ENCODE measurements at places on chromosomes 5 and 9.

GRCh38 chr5:116738239-116738614, 163.6 kb upstream of the SEMA6A start:
- DNase-seq: no peak

DNA sequence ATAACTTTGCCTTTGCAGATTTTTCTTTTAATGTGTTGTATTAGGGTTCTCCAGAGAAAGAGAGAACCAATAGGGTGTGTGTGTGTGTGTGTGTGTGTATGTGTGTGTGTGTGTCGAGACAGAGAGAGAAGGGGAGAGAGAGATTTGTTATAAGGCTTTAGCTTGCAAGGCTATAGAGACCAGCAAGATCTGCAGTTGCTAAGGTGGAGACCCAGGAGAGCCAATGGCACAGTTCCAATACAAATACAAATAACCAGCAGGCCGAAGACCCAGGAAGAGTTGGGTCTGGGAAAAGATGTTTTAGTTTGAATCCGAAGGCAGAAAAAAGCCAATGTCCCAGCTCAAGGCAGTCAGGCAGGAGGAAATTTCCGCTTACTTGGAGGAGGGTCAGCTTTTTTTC, 23.0 kb downstream of the TMOD1 start:
- DNase-seq: no peak

GRCh38 chr9:129875687-129876395, 40.6 kb downstream of the USP20 start:
- no peak for DNase-seq

DNA sequence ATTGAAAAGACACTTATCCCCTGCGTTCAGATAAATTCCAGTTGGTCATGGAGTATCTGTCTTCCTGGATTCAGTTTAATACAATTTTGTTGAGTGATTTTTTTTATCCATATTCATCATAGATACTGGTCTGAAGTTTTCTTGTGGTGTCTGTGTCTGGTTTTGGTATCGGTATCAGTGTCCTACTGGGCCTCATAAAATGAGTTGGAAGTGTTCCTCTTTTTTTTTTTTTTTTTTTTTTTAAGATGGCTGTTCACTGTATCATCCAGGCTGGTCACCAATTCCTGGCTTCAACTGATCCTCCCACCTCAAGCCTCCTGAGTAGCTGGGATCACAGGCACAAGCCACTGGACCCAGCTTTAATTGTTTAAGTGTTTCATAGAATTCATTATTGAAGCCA, 2.9 kb upstream of the CAMSAP1 start:
- DNase-seq: no peak

GRCh38 chr5:150323092-150323491, 20.4 kb upstream of the ARSI start:
- DNase-seq: no peak

DNA sequence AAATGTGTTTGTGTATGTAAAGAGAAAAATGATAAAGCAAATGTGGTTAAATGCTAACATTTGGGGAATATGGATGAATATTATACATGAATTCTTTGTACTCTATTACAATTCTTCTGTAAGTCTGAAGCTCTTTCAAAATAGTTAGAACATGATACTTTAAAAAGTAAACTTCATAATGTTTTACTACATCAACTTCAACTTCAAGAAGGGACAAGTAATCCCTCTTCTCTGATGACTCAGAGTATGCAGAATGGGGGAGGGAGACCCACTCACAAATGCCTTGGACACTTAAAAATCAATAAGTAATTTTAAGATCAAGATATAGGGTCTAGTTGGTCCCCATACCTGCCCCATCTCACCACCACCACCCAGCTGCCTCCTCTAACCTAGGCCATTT, 162.4 kb downstream of the ESM1 start:
- DNase-seq: no peak

DNA sequence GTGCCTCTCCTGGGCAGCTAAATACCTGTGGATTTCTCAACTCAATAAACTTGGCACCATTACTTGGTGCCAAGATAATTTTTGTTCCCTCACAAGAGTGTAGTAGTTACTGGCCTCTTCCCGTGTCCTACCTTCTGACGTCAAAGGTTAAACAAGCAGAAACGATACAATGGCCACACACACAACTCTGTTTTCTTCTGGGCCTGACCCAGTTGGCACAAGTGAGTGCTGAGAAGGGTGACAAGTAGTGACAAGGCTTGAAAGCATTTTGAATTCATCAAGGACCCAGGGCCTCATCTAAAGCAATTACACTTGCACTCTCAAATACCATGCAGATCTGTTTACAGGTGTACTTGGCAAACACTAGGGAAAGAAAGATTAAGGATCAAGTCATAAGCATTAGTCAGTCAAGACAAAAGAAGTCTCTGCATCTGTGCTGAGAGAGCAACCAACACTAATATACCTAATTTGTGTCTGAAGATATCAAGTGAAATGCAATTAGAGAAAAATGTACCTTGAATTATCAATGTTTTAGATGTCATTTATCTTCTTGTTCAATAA, 30.8 kb downstream of the RASEF start:
- no peak for DNase-seq

- DNase-seq: no peak
Measured at GRCh38 chr9:97889941-97890887, 32.1 kb downstream of the TRMO start.

DNA sequence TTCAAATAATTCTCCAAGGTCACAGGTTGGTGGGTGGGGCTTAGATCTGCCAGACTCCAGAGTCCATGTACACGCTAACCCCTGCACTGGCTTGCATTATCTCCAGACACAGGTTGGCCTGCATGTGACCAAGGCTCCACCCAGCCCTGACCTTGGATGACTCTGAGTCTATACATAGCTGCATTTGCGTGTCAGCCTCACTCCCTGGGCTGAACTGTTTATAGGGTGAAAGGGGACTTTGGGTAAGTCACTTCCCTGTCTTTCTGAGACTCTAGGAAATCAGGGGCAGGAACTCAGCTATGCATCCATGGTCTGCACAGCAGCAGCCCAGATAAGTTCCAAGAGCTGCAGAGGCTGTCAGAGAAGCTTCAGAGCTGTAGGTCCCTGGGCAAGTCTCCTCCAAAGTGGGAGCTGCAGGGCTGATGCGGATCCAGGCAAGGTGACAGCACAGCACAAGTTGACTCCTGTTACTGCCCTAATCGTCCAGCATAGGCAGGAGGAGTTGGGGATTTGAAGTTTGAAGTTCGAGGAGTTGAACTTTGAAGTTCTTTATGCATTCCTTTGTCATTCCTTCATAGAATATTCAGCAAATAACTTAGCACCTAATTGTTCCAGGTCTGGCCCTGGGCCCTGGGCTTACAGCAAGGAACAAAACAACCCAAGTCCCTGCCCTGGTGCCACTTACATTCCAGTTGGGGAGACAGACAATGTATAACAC, 53.4 kb downstream of the SLC22A5 start:
- peak; percentile 65 for DNase-seq

DNA sequence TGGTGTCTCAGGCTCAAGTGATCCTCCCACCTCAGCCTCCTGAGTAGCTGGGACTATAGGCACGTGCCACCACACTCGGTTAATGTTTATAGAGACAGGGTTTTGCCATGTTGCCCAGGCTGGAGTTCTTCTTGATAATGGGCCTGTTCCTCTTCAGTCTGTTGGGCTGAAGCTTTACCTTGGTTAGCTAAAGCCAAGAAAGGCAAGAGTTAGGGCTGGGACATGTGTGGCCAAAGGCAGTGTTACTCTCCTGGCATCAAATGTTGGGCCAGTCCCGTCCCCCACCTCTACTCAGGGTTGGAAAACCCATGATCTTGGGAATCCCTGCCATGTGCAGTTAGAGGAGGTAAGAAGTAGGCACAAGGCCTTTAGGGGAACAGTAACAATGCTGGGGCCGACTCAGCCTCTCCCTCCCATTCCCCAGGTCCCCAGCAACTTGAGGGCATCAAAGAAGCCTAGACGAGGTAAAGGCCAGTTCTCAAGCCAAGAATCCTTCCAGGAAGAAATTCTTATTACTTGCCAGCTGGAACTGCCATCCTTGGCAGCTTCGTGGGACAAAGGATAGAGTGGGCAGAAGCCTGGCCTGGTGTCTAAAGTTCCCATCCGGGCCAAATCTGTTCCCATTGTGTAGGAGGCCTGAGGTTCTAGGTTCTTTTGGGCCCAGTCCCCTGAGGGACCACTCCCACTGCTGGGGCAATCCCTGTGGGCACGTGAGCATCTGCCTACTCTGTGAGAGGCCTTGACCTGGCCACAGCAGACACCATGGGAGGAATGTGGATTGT, 4.5 kb downstream of the EGR1 start:
- DNase-seq: no peak

GRCh38 chr5:142871363-142872193, 101.4 kb downstream of the ARHGAP26 start:
- peak; percentile 42 for DNase-seq

DNA sequence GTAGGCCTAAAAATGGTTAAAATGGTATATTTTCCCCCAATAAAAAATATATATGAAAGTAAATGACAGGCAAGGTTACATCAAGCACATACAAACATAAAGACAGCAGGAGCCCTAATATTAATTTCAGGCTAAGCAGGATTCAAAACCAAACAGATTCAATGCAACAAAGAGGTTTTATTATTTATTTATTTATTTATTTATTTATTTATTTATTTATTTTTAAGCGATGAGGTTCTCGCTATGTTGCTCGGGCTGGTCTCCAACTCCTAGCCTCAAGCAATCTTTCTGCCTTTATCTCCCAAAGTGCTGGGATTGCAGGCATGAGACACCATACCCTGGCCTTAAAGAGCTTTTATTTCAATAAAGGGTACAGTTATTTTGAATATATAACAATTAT, 106.4 kb upstream of the SHB start:
- DNase-seq: no peak

DNA sequence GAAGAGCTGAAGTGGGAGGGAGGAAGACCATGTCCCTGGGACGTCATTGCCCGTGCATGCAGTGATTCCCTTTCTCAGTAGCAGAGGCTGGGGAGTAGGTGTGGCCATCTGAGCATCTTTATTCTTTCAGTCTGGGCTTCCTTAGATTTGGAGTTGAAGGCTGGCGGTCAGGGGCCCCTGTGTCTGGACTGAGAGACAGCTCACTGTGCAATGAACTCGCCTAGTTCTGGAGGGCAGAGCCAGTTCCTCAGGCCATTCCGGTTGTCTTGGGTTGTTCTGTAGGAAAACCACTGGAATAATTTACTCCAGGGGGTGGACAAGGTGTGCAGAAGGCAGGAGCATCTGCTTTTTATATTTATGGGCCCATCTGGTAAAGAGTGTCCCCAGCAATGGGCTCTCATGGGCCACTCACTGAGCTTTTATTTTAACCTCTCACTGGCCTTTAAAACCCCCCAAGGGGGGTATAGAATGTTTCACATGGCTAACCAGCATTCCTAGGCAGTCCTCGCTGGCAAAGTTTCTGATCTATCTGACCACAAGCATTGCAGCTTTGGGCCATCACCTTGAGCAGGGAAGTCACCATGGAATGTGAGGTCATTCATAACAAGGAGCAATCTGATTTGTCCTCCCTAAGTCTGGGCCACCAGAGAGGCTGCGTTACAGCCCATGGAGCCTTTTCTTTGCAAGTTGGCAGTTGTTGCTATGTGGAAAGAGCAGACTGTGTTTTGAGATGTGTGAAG, 9.2 kb downstream of the STC2 start:
- no peak for DNase-seq

GRCh38 chr9:36960575-36960955, 73.5 kb downstream of the PAX5 start:
- DNase-seq: no peak

- DNase-seq: no peak
Measured at GRCh38 chr9:24961762-24962161, 416.1 kb upstream of the IZUMO3 start.

DNA sequence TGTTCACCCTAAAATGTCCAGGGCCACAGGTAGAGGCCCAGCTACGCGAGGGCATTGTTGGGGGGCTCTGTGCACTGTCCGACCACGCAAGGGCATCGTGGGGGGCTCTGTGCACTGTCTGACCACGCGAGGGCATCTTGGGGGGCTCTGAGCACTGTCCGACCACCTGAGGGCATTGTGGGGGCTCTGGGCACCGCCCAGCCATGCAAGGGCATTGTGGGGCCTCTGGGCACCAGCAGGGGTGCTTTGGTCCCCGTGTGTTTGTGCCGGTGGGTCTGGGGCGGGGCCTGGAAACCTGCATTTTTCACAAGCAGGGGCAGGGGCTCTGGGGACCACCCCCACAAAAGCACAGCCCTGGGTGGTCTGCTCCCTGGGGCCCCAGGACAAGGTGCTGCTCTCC, 41.5 kb upstream of the RXRA start:
- DNase-seq: no peak

DNA sequence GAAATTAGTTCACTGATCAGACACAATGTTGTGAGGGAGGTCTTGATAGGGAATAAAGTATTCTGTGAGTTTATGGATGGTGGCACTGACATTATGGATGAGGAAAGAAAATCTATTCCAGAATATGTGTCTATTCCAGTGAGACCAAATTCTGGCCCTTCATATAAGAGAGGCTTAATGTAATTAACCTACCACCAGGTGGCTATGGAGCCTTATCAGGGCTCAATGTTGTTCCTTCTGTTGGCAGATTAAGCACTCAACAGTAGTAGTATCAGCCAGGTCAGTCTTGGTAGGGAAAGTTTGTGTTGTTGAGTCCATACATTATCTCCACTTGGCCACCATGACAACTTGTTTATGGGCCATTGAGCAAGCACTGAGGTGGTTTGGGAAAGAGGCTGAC, 41.7 kb upstream of the BARX1 start:
- no peak for DNase-seq

Measured in left ventricle myocardium inferior (tissue), 1 donor.